ENCODE measurements at places on chromosomes 4 and X.

GRCh38 chr4:66609014-66609413 is 936.3 kb downstream of the CENPC start:
- no peak for DNase-seq

GRCh38 chr4:148850257-148850995 is 408.2 kb upstream of the NR3C2 start:
- DNase-seq: no peak

DNA sequence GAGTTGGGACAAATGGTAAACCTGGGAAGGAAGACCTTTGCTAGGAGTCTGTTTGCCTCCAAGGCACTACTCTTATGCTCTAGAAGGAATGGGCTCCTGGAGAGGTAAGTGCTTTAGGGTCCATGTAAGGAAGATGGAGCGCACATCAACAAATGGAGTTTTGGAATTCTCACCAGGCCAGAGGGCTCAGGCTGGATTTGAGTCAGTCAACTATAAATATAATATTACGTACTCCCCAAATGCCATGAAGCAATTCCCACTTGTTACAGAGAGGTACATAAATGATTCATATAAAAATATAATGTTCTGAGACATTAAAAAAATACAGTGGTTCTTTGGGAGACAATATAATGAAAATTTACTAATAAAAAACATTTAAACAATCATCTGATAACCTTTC is 1.6 kb upstream of the SLC9B1 start:
- no peak for DNase-seq

- no peak for DNase-seq
These were observed 39.2 kb downstream of the RAB40AL start for GRCh38 chrX:102976286-102976685.

DNA sequence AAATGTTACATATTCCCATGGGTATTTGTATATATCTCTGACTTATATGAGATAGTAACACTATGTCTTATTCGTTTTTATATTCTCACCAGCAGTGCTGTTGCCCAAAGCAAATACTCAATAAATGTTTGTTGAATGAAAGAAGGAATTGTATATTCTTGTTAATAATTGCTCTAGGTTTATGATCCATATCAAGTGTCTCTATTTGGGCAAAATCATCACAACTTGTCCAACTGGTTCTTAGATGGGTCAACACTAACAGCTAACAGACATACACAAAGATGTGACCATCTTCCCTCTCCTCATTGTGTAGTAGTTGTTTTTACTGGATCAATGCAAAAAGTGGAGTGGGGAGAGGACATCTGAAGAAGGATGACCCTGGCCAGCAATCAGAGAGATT is 6.6 kb upstream of the APLN start:
- no peak for DNase-seq

- DNase-seq: no peak
These were observed 178.3 kb downstream of the SNCA start for GRCh38 chr4:89658701-89659024.

DNA sequence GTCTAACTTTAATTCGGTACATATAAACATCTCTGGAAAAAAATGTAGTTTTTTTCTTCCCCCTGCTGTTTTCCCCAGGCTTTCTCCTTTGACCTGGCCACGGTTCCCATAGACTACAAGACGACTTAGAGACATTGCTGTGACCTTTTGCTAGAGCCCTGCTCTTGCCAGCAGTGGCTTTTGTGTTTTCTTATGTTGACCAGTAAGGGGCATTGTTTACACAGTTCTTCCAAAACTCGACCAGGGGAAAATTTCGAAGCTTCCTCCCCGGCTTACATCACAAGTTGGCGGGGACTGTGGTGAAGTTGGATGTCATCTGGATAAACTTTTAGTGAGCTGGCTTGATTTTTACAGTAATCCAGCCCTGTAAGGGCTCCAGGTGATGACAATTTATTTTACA is 9.3 kb downstream of the CCDC160 start:
- DNase-seq: no peak

DNA sequence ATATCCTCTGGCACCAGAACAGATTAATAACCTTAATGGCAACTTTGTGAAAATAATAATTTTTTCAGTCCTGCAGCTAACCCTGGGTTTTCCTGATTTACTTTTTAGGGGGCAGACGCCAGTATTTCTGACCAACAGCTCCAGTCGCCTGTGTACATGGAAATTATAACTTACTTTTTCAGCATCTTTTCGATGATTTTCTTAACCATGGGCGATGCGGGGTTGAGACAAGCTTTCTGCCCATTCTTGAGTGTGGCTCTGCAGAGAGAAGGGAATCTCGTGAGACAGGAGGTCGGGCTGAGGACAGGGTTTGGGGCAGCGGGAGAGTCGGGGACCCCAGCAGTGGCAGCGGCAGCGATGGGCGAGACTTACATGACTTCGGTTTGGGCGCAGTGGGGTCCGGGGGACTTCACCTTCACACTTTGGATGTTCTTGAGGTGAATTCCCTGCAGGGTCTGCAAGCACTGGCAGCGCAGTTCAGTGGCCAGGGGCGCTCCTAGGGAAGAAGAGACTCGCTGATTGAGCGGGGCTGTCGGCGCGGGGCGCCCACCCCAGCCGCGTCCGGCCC is 484 bp downstream of the CXCL2 start:
- DNase-seq: no peak

GRCh38 chrX:17403972-17404371 is 29.0 kb downstream of the NHS start:
- DNase-seq: no peak

DNA sequence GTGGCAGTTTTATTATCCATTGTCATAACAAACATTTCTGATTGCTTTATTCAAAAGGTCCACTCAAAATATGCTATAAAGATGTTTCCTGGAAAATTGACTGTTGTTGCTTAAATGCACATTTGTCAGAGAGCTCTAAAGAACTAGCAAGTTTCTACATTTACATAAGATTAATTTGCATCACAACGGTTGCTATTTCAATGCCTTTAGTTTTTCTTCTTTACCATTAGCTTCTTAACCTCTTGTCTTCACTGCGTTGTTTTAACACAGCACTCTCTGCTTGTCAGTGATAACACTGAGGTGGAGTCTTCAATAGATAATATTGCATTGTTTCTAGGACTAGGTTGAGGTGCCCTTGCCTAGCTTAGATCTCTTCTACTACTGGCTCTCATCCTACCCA is 76.7 kb upstream of the GALNT7 start:
- DNase-seq: no peak

DNA sequence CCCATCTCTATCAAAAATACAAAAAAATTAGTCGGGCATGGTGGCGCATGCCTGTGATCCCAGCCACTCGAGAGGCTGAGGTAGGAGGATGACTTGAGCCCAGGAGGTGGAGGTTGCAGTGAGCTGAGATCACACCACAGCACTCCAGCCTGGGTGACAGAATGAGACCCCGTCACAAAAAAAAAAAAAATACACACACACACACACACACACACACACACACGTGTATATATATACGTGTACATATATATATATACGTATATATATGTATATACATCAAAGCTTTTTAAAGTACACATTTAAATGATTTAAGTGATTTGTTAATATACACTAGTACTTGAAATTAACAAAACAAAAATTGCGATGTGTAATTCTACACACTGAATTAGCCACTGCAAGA is 6.0 kb downstream of the FBXW7 start:
- no peak for DNase-seq

DNA sequence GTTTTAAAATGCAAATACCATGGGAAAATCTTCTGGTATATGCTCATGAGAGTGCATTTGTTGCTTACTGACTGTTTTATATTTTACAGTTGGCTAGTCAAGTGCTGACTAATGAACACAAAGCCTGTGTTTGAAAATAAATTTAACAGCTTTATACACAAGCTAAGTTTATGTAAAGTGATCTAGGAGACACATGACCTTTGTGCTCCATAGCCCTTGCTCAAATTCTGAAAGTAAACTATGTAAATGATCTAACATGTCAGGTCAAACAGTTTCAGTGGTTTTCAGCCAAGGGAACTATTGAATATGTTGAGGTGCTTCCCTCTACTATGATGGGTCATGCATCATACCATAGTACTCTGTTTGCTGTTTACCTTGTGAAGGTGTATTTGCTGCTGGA is 36.7 kb downstream of the DIAPH2 start:
- DNase-seq: no peak

- no peak for DNase-seq
These were observed 35.3 kb upstream of the HGFAC start for GRCh38 chr4:3406431-3406830.

GRCh38 chr4:78565971-78566372 is 14.4 kb downstream of the ANXA3 start:
- DNase-seq: no peak

DNA sequence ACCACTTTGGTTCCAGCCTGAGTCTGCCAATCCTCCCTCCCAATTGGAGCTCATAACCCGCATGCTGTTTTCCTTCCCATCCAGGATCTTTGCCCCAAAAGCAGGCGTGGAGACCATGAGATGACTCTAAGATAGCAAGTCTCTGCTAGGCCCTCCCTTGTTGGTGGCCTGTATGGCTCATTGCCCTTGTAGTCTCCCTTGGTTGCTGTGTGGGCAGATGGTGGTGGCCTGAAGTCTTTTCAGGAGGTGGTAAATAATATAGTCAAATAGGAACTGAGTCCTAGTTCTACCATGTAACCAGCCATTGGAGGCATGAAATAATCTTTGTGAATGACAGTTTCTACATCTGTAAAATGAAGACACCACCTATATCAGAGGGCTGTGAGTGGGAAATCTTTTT is 1.2 kb downstream of the ATP6AP1 start:
- DNase-seq: no peak

GRCh38 chrX:19569121-19569805 is 54.0 kb upstream of the MAP3K15 start:
- no peak for DNase-seq

DNA sequence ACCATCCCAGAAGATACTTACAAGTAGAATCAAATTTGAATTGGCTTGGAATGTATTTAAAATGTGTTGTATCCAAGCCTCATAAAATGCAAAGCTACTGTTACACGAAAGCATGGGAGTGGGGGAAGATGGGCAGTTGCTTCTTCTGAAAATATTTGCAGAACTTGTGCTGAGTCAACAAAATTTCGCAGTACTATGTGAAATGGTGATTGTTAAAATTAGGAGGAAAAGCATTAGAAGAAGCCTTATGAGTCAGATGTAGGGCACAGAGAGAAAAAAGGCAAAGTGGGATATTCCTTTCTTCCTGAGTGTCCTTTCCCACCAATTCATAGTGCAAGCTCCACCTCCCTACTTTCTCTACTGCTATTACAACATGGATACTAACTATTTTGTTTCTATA is 332.7 kb downstream of the PRDM5 start:
- no peak for DNase-seq

DNA sequence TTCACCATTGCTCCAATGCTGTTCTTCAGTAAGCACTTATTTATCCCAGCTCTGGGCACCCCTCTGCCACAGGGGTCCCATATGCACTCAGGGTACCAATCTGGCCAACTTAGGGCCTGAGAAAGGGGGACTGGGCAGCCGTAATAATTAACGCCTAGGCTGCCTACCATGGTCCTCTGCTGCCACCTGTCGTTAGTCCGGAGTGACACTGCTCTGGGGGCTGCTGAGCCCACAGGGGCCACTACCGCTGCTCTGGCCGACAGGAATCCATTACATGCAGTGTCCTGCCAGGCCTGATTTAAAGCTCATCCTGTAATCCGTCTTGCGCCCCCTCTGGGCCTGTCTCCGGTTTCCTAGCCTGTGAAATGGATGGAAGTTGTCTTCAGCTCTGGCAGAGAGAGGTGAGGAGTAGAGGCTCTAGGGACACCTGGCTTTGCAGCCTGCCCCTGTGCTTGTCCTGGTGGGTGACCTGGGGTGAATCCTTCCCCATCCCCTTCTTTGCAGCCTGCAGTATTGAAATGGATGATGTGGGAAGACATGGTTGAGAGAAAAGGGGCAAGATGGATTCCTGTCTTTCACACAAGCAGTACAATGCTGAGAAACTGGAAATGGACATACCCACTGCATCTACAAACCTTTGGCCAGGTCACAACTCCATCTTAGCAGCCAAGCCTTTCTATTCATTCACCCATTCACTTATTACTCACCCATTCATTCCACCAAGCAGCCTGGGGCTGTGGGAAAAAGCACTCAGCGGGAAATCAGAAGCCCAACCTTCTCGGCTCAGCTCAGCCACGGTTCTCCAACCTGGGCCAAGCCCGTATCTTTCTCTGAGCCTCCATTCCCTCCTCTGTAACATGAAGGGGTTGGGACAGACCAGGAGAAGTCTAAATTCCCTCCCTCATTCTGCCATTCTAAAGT is 116.3 kb upstream of the NALF2 start:
- peak; percentile 88 for DNase-seq

GRCh38 chr4:112147697-112148096 is 2.4 kb downstream of the FAM241A start:
- no peak for DNase-seq

DNA sequence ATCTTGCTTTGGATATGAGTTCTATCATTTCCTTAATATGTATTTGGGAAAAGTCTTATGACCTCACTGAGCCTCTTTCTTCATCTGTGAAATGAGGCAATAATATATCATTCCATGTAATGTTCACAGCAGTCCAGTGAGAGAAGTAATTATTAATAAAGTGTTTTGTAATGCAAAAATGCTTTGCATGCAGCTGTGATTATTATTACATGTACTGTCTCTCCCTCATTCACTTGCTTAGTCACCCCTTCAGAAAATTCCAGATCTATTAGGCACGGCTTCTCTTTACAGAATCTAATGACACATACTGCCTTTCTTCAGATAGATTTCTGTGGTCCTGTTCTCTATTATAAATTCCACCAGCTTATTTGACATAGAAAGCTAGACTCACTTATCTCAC is 53.5 kb upstream of the FGF13 start:
- no peak for DNase-seq

DNA sequence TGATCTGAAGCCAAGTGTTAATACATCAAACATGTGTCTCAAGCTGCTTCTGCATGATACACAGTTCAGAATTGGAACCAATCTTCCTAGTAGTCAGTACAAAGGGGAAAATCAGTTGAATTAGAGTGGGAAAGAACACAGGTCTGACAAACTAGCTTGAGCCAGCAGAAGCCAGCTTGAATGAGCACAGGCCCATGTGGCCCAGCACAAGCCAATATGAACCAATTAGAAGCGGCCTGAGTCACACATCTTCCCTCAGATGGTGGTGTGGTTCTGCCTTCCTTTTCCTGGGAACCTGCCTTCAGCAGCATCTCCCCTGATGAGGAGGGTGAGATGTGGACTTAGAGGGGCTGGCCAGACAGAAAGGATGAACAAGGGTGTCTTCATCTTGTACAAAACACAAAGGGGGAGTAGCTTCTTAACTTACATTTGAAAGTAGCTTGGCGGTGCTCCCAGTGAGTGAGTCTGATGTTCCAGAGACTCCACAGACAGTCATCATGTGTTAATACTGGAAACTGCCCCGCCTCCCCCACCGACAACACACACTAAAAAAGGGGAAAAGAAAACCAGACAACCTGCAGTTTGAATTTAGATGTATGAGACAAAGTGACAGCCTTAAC is 72.0 kb downstream of the FRMPD4 start:
- no peak for DNase-seq

DNA sequence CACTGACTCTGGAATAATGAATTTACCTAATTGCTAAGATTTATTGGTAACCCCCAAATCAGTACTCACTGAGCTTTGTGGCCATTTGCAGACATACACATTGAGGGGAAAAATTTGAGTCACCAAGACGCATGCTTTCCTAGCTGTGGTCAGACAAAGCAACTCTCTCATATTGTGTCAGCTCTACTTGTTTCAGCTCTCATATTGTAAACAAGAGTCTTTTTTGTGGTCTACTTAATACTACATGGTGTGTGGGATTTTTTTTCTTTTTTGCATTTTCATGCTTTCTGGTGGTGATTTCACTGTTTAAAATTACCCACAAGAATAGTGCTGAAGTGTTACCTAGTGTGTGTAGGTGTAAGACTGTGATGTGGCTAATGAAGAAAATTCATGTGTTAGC is 428.2 kb upstream of the GALNT7 start:
- DNase-seq: no peak
